Endothelial cell of umbilical vein (primary cell): ENCODE measurements at places on chromosomes 2 and 18.

GRCh38 chr18:61710082-61710620 lies 182.7 kb downstream of the RNF152 start:
- DNase-seq, result no peak

DNA sequence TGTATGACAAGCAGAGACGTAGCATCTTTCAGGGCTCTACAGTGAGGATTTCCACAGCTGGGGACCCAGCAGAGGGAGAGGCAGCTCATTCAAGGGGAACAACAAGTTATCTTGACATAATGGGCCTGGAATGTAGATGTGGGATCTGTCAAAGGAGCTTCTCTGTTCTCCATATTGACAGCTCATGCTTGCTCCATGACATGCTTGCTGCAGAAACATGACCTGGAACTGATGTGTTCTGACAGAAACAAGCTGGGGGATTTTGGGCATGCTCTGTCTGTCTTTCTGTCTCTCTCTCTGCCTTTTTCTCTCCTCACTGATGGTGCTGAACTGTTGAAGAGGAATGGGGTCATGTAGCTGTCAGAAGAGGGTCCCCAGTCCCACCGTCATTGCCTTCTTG lies 79.6 kb downstream of the MMADHC start:
- no peak for DNase-seq

- DNase-seq, result no peak
These were observed 37.5 kb downstream of the SLC5A7 start for GRCh38 chr2:108023776-108024175.

DNA sequence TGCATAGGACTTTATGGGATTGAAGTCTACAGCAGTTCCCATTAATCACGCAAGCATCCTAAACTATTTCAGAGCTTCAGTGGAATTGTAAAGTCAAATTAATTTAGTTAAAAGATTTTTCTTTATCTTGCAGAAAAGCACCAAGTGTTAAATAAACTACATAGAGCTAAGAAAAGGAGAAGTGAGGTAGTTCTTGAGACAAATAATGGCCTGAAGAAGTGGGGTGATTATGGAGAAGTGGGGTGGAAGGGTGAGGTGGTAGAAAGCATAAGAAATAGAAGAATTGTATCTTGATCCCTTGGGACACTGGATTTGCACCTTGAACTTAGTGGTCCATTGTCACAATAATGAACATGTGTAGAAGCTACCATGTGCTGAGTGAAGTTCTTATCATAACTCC lies 121.7 kb upstream of the LINC00305 start:
- DNase-seq, result no peak

GRCh38 chr2:2879781-2880180 lies 497.8 kb downstream of the EIPR1 start:
- no peak for DNase-seq

GRCh38 chr2:31414601-31415241 lies at the start of gene XDH:
Gene XDH, minus strand, starts transcription at chr2:31414742. Its CDS starts 76 bp downstream, at chr2:31414666.
- no peak for DNase-seq

- DNase-seq, result no peak
These were observed 109.6 kb downstream of the APOB start for GRCh38 chr2:20934236-20934635.

- DNase-seq, result no peak
These were observed 5.4 kb downstream of the IMMT start for GRCh38 chr2:86189782-86190416.

DNA sequence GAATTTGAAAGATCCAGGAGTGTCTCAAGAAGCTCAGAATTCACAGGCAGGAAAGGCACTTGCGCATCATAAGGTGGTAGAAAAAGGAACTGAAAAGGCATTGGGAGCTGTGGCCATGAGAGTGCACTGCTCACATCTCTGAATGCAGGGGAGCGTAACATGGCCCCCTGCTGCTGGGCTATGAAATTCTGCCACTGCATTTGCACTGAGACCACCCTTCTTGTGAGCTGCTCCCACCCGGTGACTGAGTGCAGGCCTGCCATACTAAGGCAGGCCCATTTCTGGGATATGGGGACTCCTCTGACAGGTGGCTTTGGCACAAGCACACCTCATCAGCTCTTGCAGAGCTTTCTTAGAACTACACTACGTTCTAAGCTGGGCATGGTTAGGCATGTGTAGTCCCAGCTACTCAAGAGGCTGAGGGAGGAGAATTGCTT lies 25.3 kb upstream of the STARD7 start:
- DNase-seq, result no peak

- no peak for DNase-seq
These were observed at the start of gene TTN for GRCh38 chr2:178807227-178808008. Gene TTN, minus strand, starts transcription at chr2:178807423. Its CDS starts 2,781 bp downstream, at chr2:178804642.

DNA sequence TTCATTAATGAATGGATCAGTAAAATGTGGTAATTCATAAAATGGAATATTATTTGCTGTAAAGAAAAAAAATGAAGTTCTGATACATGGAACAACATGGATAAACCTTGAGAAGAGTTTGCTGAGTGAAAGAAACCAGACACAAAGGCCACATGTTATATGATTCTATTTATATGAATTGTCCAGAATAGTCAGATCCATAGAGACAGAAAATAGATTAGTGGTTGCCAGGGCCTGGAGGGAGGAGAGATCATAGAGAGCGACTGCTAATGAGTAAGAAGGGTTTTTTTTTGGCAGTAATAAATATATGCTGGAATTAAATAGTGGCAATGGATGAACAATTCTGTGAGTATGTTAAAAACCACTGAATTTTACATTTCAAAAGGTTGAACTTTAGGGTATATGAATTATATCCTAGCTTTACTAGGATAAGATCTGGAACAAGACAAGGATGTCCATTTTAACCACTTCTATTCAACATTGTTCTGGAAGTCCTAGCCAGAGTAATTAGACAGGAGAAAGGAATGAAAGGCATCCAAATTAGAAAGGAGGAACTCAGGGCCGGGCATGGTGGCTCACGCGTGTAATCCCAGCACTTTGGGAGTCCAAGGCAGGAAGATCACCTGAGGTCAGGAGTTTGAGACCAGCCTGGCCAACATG lies 48.8 kb downstream of the MAPRE2 start:
- no peak for DNase-seq

DNA sequence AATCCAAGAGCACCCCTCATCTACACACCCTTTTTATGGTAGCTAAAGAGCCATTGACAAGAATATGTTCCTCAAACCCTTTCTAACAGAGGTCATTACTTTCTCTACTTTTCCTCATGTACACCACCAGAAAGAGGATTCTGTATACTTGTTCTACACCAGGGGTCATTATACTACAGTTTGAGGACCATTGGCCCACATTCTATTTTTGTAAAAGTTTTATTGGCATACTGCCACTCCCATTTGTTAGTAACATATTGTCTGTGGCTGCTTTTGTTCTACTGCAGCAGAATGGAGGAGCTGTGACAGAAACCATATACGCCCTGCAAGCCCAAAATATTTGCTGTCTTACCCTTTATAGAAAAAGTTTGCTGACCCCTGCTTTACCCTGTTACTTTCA lies 14.3 kb downstream of the HTR2B start:
- DNase-seq, result peak; percentile 84

DNA sequence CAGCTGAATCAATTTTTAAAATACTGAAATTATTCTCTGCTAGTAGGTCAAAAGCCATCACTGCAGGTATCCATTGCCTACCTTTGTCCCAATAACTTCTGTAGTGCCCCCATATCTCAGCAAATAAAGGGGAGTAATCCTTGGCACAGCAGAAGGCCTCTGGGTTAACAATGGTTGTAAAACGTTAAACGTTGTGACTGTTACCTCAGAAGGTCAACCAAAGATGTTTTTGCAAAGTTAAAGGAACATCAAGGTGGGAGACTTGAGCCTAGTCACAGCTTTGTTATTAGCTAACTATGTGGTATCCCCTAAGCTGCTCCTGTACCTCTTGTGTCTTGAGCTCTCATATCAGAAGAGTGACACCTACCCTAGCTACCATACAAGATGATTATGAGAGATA lies 60.5 kb downstream of the COX7A2L start:
- no peak for DNase-seq

DNA sequence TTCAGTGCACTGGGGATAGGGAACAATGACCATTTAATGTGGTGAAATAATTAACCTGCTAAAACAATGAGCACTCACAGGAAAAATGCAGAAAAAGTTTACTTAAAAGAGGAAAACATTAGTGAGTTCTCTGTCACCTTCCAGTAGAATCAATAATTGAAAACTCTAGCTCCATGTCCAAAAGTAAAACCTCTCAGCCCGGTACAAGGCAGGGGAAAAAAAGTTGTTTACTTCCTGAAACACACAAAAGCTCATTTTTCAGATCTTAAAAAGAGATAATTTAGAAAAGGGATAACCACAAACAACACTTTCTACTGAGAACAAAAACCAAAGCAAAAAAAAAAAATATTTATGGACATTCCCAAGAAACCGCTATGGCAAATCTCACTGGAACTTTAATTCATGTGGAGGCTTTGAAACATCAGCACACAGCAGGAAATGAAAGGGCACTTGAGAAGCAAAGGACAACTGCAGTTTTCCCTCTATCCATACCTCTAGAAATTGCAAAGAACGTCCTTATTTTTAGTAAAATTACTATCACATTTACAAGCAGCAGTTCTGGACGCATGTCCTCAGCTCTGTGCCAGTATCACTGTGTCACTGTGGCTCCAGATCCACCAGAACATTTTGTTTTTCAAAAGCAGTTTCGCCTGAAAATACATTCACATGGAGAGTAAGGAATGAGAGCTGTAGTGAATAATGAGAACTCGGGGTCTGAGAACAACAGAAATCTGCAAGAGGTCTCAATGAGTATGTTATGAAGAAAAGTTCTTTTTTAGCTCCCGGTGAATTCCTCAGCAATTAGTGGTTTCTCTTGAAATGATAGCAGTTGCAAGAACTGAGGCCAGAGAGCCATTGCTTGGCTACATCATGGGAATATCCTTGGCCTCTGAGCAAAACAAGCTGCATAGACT lies 44.7 kb upstream of the DNAH7 start:
- DNase-seq, result no peak

DNA sequence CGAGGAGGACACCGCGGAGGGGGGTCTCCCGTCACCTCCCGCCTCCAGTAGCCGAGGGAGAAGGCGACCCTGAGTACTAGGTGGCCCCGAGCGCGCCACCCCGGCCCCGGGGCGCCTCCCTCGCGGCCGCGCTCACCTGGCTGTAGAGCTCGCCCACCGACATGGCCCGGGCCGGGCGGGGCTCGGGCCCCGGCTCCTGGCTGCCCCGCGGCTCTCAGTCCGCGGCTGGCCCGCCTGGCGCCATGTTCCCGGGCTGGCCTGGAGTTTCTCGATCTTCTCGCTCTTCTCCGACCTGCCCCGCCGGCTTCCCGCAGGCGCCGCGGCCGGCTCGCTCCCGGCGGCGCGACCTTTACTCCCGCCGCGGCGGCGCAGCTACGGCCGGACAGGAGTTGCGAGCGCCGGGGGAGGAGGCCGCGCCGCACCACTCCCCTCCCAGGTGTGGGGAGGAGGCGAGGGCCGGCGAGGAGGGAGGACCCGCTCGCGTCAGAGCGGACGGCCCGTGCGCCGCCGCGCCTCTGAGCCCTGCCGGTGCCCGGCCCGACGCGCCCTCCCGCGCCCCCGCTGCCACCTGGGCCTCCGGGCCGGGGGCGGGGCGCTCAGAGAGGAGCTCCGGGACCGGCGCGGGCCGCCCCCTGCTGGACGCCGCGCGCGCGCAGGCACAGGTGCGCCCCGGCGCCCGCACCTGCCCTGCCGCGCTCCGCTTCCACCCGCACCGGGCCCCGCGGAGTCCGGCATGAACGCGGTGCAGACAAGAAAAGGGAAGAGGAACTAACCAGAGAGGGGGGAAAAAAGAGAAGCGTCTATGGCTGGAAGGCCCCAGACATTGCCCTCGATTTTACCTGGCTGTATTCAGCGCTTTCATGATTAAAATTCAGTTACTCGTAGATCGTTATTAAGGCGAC lies at the start of gene MYO5B:
TSS of gene MYO5B (minus strand) at position 517 of the 902 bp plus-strand sequence. CDS start at position 163, 354 bp downstream.
- DNase-seq, result no peak

DNA sequence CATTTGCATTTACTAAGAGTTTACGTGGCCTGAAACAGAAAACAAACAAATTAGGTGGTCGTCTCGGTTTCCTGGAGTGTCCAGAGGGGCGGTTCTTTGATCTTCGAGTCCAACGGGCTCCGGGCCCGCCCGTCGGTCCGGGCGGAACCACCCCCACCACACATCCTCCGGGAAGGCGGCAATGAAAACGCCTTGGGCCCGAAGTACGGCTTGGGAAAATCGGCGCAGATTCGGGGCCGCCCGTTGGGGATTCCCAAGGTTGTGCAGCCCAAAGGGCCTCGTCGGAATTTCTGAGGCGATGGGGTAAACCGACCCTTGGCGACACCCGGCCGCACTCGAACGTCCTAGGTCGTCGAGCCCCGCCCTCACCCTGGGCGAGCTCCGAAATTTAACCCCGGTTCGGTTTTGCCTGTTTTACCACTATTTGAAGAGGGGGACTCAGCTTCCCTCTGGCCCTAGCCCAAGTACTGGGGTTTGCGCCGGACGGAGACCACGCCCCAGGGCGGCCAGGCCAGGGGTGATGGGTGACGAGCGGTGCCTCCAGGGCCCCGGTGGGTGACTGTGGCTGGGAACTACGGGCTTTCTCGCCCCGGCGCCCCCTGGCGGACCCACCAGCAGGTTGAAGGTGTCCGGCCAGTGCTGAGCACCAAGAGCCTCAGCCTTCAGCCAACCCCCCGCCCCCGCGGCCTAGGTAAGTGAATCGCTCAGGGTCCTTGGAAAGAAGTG lies 1.9 kb upstream of the CFAP53 start:
- peak; percentile 77 for DNase-seq

DNA sequence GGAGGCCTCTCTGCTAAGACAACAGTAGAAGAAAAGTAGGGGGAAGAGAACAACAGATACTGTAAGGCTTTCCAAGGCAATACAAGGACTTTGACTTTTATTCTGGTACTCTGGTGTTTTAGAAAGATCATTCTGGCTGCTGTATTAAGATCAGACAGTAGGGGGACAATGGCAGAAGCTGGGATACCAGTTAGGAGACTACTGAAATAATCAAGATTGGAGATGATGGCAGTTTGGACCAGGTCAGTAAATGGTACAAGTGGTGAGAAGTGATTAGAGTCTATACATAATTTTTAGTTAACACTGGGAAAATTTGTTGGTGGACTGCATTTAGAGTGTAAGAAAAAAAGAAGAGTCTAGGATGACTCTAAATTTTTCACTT lies 139.7 kb downstream of the ROCK1 start:
- peak; percentile 42 for DNase-seq

DNA sequence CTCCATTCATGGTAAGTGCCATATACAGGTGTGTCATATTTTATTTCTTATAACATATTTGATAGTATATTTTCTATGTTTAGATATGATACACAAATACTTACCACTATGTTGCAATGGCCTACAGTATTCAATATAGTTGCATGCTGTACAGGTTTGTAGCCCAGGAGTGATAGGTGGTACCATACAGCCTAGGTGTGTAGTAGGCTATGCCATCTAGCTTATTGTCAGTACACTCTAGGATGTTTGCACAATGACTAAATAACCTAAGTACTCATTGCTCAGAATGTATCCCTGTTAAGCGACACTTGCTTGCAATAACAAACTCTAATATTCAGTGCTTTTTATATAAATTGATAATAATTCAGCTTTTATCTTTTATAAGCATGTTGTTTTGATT lies 563.1 kb upstream of the LINC00305 start:
- DNase-seq, result no peak
